ENCODE measurements at places on chromosomes 1 and 21. TPM values are rescaled to one million over a fixed set of nuclear protein-coding genes. Genes with fewer than 3 reads are reported as not detected.

Gene TACSTD2
- total RNA-seq: not detected

Gene MMEL1
- under 0.01 TPM for total RNA-seq

Gene EDARADD
- total RNA-seq: not detected

Gene SMCP
- not detected for total RNA-seq

Gene CYP4A22
- total RNA-seq: not detected

Gene PGBD5
- total RNA-seq: 0.28 TPM

Gene BMP8B
- not detected for total RNA-seq

Gene ZBTB21
- 13.6 TPM for total RNA-seq

Gene CFAP74
- not detected for total RNA-seq

Gene GPR161
- total RNA-seq: 11.1 TPM

Gene OR6P1
- not detected for total RNA-seq

Gene PTPN22
- total RNA-seq: 0.28 TPM

Gene PRAMEF11
- not detected for total RNA-seq

Gene TSACC
- not detected for total RNA-seq

Gene S100A12
- total RNA-seq: not detected

Gene ZSWIM5
- under 0.01 TPM for total RNA-seq

Gene SPATA1
- total RNA-seq: under 0.01 TPM

Gene C1orf185
- not detected for total RNA-seq

Gene CFAP141
- total RNA-seq: not detected

DNA sequence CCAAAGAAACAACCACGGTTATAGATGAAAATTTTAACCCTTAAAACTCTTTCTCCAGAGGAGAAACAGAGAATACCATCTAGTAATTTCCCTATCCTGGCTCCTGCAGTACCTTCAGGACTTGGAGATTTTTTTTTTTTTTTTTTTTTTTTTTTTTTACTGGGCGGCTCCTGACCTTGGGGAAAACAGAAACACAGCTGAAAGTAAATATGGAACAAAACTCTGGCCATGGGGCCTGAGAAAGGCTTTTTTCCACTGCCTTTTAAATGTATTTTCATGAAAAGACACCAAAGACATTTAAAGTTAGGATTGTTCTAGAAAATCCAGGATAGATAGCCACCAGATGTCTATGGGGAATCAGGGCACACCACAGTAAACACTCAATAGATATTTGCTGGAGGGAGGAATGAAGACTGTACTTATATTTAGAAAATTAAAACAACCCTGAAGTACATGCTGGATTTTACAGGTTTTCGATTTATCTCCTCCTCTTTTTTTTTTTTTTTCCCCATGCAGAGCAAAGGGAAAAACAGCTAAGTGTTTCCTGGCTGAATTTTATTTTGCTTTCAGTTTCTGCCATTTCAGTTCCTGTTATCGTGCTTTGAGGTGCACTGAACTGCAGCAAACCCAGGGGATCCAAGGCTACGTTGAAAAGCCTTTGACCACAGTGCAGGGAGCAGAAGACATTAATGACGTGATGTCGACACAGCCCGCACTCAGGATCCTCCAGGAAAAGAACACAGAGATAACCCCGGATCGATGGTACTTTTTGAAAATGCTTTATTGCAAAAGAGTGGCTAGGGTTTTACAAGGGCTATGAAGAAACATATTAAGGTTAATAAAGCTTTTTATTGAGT is 35.7 kb upstream of the CNN3 start:
- DNase-seq: peak; percentile 49

GRCh38 chr1:223189903-223190724 is 47.1 kb upstream of the TLR5 start:
- peak; percentile 31 for DNase-seq

- peak; percentile 30 for DNase-seq
Measured at GRCh38 chr21:35855484-35855883, 204.8 kb downstream of the SETD4 start.

- no peak for DNase-seq
Measured at GRCh38 chr1:169630006-169630405, at the start of gene SELP. SELP (minus strand) TSS chr1:169630124; CDS start chr1:169630074, 50 bp downstream.

DNA sequence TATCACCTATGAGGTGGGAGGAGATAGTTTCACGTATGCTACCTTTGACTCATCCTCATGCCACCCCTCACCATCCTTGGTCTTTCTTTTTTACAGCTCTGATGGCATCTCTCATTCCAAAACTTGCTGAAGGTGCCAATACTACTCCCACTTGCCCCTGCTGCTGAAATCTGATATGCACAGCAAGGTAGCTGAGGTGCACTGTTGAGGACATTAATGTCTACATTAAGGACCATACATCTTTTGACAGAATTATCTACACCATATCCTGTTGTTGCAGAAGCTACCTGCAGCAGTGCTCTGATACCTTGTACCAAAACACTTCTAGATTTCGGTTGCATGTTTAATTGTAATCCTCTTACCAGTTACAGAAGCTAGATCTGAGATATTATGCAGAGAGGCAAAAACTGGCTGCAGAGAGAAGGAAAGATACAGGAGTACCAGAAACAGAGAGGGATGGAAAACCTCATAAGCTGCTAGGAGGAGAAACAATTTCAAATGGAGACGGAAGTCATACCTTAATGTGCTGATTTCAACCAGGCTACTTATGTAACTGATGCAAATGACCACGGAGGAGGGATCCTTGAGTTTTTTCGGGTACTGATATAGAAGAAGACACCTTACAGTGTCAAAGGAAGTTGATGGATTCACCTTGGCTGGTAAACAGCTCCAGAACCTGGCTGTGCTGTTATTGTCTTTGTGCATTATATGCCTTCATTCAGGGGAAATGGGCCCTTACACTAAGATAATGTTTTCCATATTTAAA is 19.3 kb upstream of the PTPRC start:
- DNase-seq: no peak

- no peak for DNase-seq
Measured at GRCh38 chr1:1136547-1137230, 20.8 kb upstream of the C1orf159 start.

DNA sequence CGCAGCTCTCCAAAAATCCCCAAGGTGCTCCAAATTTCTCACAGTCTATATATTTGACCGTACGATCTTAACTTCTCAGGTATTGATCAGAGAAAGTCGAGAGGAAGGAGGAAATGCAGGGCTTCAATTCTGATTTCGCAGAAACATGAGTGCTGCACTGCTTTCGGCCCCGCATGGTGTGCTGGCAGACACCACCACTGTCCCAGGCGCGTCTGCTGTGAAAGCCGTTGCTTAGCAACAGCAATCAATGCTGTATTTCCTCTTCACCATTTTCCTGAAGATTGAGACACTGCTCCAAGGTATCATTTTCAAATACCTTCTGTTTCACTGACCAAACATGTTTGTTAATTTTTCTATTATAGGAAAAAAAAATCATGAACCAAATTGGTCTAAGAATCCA is 296.3 kb downstream of the SMYD3 start:
- DNase-seq: no peak

DNA sequence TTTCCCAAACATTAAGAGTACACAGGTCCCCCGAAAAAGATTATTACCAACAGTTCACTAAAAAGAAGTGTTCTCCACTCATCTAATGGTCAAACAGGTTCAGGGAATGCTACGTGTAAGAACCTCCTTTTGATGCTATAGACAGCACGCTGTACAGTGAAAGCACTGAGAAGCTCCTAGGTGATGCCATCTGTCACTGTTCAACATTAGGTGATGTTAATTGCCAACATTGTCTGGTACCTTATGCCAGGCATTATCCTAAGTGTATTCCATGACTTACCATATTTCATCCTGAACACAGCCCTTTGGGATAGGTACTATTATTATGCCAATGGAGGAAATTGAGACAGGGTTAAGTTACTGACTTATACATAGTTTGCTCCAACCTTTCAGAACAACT is 82.1 kb downstream of the DAB1 start:
- DNase-seq: no peak

GRCh38 chr21:40733024-40733397 is 113.9 kb downstream of the DSCAM start:
- no peak for DNase-seq

DNA sequence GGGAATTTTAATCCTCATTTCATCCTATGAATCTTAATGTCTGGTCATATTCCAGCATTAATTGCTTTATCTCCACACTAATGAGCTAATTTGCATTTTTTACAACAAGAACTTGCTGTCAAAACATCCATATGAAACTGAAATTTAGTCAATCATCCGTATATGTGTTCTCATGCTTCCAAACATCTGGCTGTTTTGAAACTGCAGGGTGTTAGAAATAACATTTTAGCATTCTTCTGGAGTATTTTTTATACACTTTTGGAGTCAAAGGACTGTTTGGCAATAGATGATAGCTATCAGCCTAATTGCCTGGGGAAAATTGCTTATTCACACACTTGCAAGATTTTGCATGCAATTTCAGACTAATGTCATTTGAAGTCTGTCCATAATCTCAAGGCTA is 1639.3 kb downstream of the KCNT2 start:
- DNase-seq: no peak

DNA sequence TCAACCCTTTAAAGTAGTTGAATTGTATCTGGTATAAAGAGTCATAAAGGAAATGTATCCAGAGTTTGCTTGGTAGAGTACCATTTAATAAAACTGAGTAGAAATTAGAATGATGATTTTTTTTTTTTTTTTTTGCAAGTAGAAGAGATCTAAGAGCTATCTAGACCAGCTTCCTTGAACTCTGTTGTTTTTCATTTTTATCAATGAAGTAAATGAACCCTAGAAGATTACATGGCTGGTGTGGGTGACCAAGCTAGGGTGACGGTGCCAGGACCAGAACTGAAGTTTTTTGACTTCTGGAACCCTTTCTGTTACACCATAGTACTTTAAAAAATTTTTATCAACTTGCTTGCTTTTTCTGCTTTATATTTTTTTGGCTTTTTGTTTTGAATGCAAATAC is 36.9 kb downstream of the MACO1 start:
- no peak for DNase-seq

GRCh38 chr1:22607154-22607553 is 29.3 kb upstream of the C1QA start:
- DNase-seq: no peak

- DNase-seq: peak; percentile 22
Measured at GRCh38 chr1:171221665-171222591, 26.4 kb upstream of the FMO1 start.

DNA sequence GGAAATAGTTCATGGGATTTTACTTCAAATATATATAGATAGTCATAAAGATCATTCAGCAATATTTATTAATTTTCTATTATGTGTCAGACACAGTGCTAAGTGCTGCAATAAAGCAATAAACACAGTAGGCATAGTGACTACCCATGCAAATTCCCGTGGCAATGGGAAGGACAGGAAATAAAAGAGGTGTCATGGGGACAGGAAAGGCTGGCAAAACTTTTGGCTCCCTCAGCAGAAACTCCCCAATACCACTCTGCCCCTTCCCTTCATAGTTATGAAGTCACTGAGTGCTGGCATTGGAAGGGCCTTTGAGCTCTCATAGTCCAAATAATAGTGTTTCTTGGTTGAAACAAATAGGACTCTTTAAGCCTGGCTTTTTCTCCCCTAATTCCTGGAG is 104.4 kb upstream of the DPT start:
- no peak for DNase-seq

- DNase-seq: no peak
Measured at GRCh38 chr1:94607398-94607797, 65.8 kb upstream of the F3 start.

GRCh38 chr1:3053986-3054385 is 15.0 kb upstream of the PRDM16 start:
- DNase-seq: no peak

- no peak for DNase-seq
Measured at GRCh38 chr1:175002910-175003517, 3.3 kb downstream of the CACYBP start.
